ENCODE measurements at places on chromosomes 4 and X.

DNA sequence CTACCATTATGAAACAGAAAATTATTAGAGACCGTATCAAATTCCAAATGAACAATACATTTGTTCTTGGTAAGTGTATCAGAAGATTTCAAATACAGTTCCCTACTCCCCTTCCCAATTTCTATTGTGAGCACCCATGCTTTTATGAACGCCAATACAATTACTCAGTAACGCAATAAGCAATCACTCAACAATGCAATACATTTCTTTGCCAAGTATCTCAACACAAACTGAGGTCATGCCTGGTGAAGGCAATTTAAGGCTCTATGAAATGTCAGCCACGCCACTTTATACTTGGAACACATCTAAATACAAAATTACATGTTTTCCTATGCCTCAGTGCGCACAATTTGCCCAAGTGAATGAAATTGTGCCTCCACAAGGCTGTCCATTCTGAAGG is 712 bp downstream of the PNPLA4 start:
- DNase-seq: no peak

- DNase-seq: no peak
Measured at GRCh38 chr4:161320377-161320776, 843.4 kb downstream of the FSTL5 start.

- no peak for DNase-seq
Measured at GRCh38 chrX:11465648-11466411, 172.6 kb downstream of the AMELX start.

GRCh38 chrX:29862126-29862677 is 353.2 kb upstream of the MAGEB2 start:
- DNase-seq: no peak

All from cortex of kidney (tissue), 1 donor.